ENCODE measurements at places on chromosomes 2 and 18.
A peak's percentile ranks its signal among the peaks of the same experiment; 100 is the strongest.

GRCh38 chr2:175619179-175620045 is 382.7 kb downstream of the LNPK start:
- no peak for DNase-seq

GRCh38 chr2:171985076-171985475 is 14.7 kb upstream of the METAP1D start:
- DNase-seq, result no peak

DNA sequence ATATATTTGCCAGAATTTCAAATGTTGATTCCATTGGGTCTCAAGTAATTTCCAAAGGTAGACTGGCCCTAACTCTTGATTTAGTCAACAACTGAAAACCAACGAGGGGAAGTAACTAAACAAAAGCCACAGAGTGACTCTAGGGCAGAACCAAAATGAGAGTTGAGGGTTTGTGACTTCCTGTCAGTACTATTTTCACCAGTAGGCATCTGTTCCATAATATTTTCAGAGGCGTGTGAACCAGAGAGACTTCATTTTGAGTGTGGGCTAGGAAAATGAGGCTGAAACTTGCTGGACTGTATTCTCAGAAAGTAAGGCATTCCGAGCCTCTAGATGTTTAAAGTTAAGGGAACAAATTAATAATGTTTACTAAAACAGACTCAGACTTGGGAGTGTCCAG is 70.6 kb downstream of the GDF7 start:
- DNase-seq, result peak; percentile 9

DNA sequence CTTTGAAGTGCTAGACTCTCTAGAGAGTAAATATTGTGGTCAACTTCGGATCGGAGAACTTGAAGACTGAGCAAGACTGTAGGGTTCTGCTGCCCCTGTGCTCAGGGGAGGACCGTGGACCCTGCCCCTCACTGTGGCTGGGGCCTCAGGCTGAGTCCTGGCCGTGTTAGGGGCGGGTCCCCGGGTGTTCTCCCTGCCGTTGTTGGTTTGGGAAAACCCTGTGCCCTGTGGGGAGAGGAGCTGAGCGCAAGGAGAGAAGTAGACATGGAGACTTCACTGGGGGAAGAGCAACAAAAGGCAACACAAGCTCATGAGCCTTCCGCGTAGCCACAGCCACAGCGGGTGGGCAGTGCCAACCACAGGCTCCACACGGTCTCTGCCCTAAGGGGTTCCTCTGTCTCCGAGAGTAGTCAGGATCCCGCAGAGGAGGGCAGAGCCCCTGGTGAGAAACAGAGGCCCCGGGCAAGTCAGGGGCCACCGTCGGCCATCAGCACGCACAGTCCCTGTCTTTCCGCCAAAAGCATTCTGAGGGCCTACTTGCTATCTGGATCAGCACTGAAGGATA is 53.1 kb downstream of the NTSR2 start:
- no peak for DNase-seq

DNA sequence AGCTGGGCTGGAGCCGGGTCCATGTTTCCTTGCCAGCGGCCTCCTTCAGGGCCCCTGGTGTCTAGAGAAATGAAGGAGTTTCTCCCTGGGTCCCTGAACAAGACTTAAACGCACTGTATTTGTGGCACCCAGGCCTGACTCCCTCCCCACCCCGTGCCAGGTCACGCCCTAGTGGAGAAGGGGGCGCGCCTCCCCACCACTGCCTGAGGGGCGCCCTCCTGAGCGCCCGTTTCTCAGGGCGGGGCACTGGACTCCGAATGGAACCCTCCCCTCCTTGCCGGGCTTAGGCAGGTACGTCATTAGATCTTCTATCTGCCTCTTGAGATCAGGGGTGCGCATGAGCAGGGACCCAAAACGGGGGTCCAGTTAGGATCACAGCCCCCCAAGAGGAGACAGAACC is 16.3 kb downstream of the ODC1 start:
- no peak for DNase-seq

DNA sequence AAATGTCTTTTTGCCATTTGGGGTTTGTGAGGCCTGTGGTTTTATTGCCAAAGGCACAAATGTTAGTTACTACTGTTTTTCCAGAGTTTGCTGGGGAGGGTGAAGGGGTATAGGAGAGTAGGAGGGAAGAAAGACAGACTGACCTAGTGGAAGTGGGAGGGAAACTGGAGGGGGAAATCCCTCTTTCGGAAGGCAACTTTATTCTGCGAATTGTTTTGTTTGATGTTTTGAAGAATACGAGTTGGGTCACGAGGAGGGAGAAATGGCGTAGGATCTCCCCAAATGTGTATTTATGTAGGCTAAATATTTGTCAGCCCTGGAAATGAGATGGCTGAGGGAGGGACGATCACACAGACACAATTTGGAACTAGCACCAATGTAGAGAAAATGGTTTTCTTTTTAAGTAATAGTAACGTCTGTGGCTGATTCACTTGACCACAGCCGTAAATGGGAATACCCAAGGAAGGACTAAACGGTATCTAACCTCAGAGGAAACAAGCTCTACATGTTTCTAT is 172.3 kb downstream of the ICOS start:
- DNase-seq, result no peak

DNA sequence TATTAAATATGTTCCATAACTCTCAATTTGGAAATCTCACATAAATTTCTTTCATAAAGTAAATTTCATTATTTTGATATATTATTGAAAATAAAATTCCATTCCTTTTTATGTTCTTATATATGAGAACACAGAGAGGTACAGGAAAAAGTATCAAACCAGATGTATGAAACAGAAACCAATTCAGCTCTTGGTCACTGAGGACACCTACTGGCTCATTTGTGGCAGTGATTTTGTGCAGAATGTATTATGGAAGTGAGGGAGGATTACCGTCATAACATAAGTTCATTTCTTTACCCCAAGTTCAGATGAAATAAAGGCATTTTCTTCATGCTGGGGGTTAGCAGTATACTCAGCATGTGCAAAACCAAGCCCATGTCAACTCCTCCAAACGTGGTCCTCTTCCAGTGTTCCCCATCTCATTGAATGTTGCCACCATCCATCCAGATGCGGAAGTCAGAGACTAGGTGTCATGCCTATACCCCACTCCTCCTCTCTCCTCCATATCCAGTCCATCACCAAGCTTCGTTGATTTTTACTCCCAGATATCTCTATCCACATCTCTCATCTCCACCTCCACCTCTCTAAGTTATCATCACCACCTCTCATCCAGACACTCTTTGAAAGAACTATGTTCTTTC is 41.7 kb upstream of the MALL start:
- peak; percentile 21 for DNase-seq

DNA sequence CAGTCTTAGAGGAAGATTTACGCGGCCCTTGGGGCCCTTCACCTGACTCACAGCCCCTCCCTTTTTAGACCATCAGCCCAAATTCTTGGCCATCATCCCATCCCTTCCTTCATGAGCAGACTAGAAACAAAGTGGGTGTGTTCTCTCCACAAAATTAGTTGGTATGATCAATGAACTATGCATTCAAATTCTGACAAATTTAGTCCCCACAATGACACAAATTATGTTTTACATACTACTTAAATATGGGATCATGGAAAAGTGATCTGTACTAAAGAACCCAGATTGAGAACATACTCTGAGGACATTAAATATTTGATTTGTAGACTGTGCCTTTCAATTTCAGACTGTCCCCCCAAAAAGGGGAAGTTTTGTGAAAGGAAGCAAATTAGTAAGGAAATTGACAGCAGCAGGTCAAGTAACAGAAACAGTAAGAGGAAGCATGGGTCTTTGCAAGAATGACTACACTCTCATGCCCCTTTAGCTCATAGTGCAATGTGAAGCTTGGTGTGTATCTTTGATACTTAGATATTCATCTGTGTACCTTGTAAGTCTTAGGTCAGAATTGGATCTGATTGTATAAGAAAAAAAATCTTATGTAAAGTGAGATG is 2.2 kb upstream of the MAPRE2 start:
- DNase-seq, result peak; percentile 45

- no peak for DNase-seq
Measured at GRCh38 chr2:69449906-69450305, 12.7 kb upstream of the NFU1 start.

- no peak for DNase-seq
Measured at GRCh38 chr2:239105234-239105633, 257.3 kb downstream of the TWIST2 start.

GRCh38 chr2:84942964-84943421 is 28.0 kb upstream of the KCMF1 start:
- DNase-seq, result no peak

- DNase-seq, result no peak
Measured at GRCh38 chr2:9445089-9445488, 21.6 kb downstream of the CPSF3 start.

DNA sequence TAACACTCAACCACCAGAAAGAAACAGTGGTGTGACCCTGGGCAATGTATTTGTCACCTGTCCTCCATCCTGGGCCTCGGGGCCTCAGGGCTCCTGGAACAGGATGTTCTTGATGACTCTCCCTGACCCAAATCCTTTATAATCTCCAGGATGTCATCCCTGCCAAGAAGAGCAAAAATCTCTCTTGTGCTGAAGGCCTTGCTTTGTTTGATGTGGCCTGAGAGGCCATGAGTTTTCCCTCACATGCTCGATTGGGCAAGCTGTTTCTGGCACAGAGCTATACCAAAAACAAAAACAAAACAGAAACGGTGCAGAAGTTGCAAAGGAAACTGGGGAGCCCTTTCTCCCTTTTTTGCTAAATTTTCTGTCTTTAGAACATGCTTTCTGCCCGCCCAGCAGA is 35.7 kb upstream of the ST3GAL5 start:
- no peak for DNase-seq

GRCh38 chr2:98649135-98649991 is 41.0 kb downstream of the UNC50 start:
- peak; percentile 79 for DNase-seq

DNA sequence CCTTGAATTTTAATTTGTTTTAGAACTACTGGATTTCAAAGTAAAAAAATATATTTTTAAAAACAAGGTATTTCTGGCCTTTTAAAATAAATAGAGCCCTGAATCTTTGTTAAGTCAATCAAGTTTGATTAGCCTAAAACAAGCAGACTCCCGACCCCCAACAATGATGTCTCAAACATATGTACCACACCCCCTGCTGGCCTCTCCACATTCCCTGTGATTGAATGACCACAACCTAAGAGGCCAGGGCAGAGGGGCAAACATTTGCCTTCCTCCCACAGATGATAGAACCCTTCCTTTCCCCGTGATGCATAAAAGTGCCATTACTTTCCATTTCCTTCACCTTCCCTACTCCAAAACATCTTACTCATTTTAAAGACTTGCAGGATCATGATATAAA is 130.9 kb downstream of the STK39 start:
- DNase-seq, result no peak

- DNase-seq, result no peak
Measured at GRCh38 chr2:183427558-183427957, 303.3 kb downstream of the NUP35 start.

DNA sequence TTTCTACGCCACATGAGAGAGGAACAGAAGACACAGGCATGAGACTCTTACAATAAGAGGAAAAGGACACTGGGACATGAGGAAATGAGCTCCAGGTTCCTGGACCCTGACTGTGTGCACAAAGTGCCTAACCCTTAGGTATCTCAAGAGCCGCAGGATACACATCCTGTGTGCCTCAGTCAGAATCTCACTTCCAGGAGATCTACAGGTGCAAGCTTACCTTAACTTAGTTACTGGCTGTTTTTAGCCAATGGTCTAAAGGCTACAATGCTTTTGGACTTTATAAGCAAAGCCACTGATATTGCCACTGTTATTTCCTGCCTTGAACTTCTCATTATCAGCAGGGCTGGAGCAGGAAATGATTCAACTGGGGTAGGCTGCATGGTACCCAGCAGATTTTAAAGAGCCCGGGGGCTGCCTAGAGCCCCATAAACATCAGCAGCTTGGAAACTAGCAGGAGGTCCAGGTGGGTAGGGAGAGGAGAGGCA is 254.4 kb downstream of the ZNF521 start:
- no peak for DNase-seq

- no peak for DNase-seq
Measured at GRCh38 chr2:234156326-234156725, 105.8 kb downstream of the SPP2 start.

- no peak for DNase-seq
Measured at GRCh38 chr2:218259099-218259961, 1.5 kb upstream of the GPBAR1 start.

DNA sequence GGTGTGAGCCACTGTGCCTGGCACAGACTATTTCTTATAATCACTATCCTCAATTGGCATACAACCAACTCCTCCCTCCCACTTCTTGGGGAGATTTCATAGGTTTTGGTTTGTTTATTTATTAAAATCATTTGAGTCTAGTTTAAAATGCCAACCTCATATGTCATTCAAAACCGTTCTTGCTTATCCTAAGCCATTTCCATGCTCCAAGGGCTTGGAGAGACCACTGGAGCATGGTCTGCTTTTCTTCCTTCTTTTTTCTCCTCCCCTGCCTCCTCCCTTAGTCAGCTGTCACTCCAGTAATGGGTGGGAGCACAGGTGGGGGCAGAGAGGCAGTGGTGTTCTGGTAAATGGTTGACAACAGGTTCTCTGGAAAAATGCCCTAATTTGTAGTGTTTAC is 20.4 kb upstream of the KCNS3 start:
- no peak for DNase-seq

DNA sequence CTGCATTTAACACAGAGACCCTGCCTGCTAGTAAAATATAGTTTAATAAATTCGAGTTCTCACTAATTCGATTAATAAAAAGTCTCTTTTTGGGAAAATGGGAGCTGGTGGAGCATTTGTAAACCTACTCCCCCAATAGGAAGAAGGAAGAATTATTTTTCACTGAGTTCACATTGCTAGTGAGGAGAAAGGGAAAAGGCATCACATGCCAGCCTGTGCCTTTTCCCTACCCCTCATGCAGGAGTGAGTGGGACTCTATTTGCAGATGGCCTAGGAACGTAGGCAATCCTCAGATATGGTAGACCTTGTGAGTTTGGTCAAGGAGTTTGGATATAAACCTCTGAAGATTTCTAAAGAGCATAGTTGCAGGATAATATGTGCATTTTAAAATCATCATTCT is 218.4 kb upstream of the TRIB2 start:
- DNase-seq, result no peak

DNA sequence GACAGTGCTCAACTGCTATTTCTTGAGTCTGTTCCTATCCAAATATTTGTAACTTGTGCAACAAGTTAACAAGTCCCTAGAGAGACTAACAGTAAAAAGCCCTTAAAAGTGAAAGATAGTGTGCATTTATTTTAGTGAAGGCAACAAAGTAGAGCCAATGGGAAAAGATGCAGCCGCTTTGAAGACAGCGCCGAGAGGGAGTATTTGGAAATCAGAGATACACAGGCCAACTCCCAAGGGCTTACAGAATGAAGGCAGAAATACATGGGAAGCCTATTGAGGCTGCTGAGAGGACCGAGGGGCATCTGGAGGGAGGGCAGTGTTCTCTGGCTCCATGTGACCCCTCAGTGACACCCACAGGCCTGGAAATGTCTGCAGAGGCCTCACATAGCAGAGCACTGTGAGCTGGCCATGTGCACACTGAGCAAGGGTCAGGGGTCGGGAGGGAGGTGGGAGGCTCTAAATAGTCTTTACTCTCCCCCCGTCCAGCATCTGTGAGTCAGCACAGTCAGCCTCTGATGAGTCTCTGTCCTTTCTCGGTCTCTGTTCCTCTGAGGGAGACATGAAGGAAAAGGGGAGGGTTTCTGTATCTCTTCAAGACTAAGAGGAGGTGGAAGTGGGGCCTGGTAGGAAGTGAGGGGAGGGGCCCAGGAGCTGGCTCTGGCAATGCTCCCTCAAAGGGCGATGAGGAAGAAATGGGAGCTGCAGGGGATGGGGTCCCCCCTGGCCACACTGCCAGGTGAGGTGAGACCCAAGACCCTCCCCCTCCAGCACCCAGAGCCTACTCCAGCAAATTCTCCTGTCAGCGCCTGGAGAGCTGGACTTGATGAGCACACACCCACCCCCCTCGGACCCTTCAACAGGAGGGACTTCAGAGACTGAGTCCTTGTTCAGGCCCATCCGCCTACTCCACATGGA is 133.6 kb downstream of the SP3 start:
- DNase-seq, result no peak

Data from KG1 (cell line).